ENCODE measurements at places on chromosomes 1 and 21. TPM values are rescaled to one million over a fixed set of nuclear protein-coding genes. Genes with fewer than 3 reads are reported as not detected.

DNA sequence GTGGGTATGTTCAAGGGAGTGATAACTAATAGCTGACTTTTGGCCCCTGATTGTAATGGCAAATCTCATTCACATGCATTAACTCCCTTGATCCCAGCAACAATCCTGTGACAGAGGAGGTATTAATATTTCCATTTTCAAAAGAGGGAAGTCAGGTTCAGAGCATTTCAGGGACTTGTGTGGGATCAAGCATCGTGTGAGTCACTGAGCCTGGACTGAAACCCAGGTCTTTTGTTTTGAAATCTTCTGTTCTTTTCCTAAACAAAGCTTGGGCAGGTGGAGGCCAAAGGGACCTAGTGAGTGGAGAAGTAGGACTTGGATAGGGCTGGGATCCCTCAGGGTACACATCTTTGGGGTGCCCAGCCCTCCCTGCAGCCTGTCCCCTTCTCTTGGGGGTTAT lies 37.9 kb downstream of the ETNK2 start:
- ATAC-seq = peak; percentile 30

DNA sequence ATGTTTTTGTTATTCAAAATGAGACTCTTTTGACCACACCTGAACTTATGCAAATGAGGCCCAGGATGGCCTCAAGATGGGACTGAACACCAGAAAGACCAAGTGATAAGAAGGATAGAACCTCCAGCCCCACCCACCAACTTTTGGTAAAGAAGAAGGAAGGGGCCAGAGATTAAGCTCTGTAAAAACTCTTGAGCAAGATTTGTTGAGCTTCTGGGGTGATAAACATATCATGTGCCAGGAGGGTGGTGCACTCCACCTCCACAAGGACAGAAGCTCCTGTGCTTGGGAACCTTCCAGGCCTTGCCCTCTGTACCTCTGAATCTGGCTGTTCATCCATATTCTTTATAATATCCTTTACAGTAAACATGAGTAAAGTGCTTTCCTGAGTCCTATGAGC lies 5.3 kb downstream of the RSPH1 start:
- ATAC-seq = no peak

DNA sequence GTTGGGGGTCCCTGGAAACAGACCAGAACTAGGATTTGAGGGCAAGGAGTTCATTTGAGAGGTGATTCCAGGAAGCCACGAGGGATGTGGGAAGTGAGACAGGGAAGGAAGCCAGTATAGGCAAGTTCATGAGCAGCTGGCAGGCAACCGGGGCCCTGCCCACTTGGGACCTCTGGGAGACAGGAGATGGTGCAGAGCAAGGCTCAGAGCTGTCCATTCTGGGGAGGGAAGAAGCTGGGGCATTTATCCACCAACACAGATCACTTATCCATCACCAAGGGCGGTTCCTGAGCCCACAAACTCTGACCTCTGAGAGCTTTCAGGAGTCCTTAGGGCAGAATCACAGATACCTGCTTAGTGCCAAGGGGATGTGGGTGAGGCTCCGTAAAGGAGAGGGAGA lies 16.8 kb downstream of the EDN2 start:
- ATAC-seq = no peak

DNA sequence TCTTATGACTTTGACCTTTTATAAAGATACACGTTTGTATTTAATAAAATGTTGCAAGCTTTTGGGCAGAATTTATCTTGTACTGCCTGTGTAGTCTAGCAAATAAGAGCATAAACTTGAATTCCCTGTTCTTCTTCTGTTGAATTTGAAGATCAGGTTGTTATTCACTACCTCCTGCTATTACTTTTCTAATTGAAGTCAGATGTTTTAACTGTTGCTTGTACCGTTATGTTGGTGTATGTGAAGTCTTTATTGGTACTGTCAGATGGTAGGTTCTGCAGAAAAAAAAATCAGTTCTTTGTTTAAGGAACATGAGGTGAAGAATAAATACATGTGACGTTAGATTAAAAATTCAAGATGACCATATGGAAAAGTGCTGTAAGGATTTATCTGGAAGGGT lies 69.1 kb downstream of the DYRK1A start:
- ATAC-seq = no peak

GRCh38 chr1:6456800-6457466 lies 9.0 kb downstream of the TNFRSF25 start:
- ATAC-seq = no peak

DNA sequence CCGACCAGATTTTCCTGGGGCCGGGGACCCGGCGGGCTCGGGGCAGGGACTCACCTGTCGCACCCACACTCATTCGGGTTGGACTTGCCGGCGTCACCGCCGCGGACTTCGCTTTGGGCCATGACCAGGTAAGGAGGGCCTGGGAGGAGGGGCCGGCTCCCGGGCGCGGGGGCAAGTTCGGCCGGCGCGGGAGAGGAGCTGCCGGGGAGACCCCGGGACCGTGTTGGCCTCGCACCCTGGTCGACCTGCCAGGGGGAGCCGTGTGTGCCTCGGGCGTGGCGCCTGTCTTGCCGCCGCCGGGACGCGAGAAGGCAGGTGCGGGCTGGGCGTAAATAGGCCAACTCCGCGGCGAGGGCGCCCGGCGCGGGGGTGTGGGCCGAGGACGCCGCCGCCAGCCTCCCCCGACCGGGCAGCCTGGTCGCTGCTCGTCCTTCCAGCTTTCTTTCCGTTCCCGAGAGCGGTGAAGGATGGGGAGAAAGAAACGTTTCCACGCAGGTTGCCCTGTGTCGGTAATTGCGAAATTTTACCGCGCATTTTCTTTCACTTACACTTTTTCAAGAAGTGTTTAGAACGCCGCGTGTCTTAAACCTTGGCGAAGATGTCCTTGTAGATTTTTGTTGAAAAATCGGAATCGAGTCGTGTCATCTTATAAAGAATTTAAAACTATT lies 558 bp downstream of the USP1 start:
- ATAC-seq = no peak

- ATAC-seq = no peak
Measured at GRCh38 chr21:25385911-25386474, 221.3 kb downstream of the MRPL39 start.

DNA sequence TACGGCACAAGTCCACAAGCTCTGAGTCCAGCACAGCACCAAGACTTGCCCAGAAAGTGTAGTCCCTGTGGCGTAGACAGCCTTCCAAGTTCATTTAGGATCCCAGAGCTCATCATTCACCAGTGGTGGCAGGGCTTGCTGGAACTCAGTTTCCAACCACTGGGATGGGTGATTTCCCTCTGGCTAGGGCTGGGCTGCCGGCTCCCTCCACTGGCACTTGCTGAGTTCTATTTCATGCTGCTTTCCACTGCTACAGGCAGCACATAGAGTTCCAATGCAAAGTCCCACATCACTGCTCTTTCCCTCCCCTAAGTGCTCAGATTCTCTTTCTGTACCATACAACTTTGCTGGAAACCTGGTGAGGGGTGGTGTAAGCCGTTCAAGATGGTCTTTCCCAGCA lies 510.3 kb upstream of the TMPRSS15 start:
- ATAC-seq = no peak

DNA sequence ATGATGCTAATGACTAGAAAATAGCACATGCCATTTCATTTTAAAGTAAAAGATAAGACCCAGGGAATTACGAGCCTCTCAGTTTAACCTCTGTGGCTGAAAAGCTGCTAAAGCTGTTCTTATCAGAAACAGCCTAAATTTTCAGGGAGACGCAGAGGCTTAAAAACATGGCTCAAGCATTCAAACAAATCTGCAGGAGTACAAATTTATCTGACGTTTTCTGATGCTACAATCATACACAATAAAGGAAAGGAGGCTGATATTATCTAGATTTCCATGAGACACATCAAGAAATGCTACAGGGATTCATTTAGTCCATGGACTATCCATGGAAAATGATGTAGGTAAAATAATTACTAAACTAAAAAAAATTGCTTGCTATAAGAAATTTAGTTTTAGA lies 65.3 kb upstream of the SCYL3 start:
- no peak for ATAC-seq

Gene AK5
- 1.9 TPM for total RNA-seq

Gene CELA3B
- not detected for total RNA-seq

All from gastroesophageal sphincter (tissue), 4 donors.